ENCODE measurements at places on chromosomes 3 and 15. TPM values are rescaled to one million over a fixed set of nuclear protein-coding genes. Genes with fewer than 3 reads are reported as not detected.

GRCh38 chr3:44400771-44401170, 62.2 kb downstream of the TCAIM start:
- no peaks in the 10 kb centered on the region for H3K27me3 ChIP-seq
- no peak for DNase-seq
- H3K36me3 ChIP-seq: no peaks in the 10 kb centered on the region
- no peaks in the 10 kb centered on the region for H3K4me1 ChIP-seq
- H3K27ac ChIP-seq: no peak overlapping the region
- no peak overlapping the region for H3K4me3 ChIP-seq

GRCh38 chr3:38950581-38950980, 101.2 kb downstream of the SCN11A start:
- H3K36me3 ChIP-seq: no peaks in the 10 kb centered on the region
- DNase-seq: no peak
- H3K4me3 ChIP-seq: no peak overlapping the region
- no peaks in the 10 kb centered on the region for H3K27me3 ChIP-seq
- H3K4me1 ChIP-seq: no peaks in the 10 kb centered on the region

CKMT1A gene
- not detected for total RNA-seq

DNA sequence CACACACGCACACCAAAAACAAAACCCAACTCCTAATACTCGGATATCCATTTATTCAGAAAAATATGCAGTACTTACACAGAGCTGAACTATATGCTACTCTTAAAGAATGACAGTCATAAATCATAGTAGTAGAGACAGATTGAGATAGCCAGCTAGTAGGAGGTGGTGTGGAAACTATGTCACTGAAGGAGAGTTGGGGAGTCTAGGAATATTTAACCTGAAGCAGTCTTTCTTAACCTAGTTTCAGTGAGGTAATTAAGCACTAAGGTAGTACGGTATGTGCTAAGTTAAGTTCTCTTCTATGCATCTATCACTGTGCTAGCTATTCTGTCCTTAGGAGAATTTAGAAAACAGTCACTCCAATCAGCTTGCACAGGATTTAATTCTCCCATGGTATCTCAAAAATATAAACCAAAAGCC, 54.2 kb downstream of the ANKRD28 start:
- no peaks in the 10 kb centered on the region for H3K27me3 ChIP-seq
- H3K4me1 ChIP-seq: no peaks in the 10 kb centered on the region
- H3K36me3 ChIP-seq: peaks cover 27% of the 10 kb centered on the region
- no peak overlapping the region for H3K27ac ChIP-seq
- H3K4me3 ChIP-seq: no peak overlapping the region
- no peak for DNase-seq

DNA sequence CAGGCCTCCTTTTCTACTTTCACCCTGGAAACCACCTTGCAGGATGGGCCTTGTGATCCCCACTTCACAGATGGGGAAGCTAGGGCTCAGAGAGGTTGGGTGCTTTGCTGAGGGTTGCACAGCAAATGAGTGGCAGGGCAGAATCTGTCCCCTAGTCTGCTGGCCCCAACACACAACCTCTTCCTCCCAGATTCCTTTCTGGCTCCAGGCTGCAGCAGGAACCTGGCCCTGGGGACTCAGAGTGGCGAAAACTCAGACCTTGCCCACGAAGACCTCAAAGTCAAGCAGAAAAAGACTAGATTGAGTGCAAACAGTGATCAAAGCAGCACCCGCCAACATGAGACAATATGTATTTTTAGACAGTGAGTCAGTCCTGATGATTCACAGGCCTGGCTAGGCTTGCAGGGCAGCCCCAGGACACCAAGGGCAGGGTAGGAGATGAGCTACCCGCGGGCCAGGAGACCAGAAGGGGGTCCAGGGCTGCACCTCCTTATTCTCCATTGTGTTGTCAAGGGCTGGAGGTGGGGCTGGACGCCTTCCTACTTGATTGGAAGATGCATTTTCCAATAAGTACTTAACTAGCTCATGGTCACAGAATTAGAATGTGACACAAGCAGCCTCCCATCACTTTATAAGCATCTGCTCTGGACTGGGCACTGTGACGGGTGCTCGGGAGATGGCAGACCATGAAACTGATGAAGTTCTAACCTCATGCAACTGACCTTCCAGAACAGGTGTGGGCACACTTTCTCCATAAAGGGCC, 23.9 kb downstream of the GOLGA6L2 start:
- DNase-seq: peak; percentile 33
- H3K4me1 ChIP-seq: no peaks in the 10 kb centered on the region
- no peak overlapping the region for H3K27ac ChIP-seq
- H3K27me3 ChIP-seq: no peaks in the 10 kb centered on the region
- no peaks in the 10 kb centered on the region for H3K36me3 ChIP-seq

TBC1D21 gene
- not detected for total RNA-seq

GRCh38 chr3:136750897-136751315, 1.3 kb downstream of the STAG1 start:
- no peaks in the 10 kb centered on the region for H3K36me3 ChIP-seq
- no peak for DNase-seq
- H3K4me1 ChIP-seq: peaks cover 10% of the 10 kb centered on the region
- peak overlapping the region; percentile 62 for H3K4me3 ChIP-seq
- no peaks in the 10 kb centered on the region for H3K27me3 ChIP-seq

DNA sequence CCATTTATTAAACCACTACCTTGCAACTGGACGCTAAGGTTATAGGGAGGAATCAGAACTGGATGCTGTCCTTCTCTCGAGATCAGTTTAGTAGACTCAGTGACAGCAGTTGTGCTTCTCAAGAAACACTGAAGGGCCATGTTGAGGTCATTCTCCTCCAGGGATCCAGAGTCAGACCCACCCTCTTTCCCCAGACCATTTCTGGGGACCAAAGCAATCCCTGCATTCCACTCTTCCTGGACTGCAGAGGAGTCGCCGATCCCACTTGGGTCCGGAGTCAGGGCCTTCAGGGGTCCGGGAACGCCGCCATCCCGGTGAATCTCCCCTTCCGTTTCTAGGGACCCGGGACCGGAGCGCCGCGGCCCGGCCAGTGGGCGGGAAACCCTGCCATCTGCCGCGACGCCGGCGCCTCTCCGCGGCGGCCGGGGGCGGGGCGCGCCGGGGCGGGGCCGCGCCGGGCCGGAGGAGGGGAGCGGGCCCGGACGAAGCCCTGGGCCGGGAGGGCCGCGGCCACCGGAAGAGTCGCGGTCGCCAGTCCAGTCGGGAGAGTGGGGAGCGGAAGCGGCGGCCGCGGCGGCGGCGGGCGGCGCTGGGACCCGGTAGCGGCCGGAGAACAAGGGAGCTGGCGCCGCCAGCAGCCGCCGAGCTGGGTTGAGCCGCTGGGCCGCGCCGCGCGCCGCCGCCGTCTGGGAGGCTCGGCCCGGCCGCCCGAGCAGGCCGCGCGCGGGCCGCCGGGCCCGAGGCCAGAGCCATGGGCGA, at the start of gene DVL3:
DVL3 (plus strand) TSS at position 493 of the 759 bp plus-strand sequence; CDS start at position 752, 259 bp downstream.
- no peaks in the 10 kb centered on the region for H3K27me3 ChIP-seq
- no peaks in the 10 kb centered on the region for H3K36me3 ChIP-seq
- H3K4me3 ChIP-seq: peak within 1 kb of the TSS; percentile 98
- peak; percentile 59 for DNase-seq

MYRIP gene
- not detected for total RNA-seq

DNA sequence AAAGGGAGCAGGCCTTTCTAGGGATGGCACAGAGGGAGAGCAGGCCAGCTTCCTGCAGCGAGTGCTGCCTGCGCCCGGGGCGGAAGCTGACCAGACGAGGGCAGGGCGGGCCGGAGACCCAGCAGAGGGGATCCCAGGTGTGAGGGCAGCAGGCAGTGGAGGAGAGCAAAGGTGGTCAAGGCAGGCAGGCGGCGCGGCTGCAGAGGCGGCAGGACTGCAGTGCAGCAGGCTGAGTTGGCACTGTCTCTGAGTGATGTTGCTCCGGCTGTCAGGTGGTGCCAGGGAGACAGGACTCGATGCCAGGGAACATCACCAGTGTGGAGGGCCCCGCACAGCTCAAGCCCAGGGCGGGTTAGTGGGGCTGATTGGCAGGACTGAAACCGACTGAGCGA, 22.3 kb upstream of the PLXNA1 start:
- no peaks in the 10 kb centered on the region for H3K36me3 ChIP-seq
- no peak overlapping the region for H3K27ac ChIP-seq
- no peak overlapping the region for H3K4me3 ChIP-seq
- H3K4me1 ChIP-seq: no peaks in the 10 kb centered on the region
- DNase-seq: no peak

GRCh38 chr3:15778332-15778858, 19.4 kb downstream of the ANKRD28 start:
- peaks cover 9% of the 10 kb centered on the region for H3K36me3 ChIP-seq
- no peaks in the 10 kb centered on the region for H3K27me3 ChIP-seq
- DNase-seq: no peak
- peaks cover 15% of the 10 kb centered on the region for H3K4me1 ChIP-seq
- H3K27ac ChIP-seq: no peak overlapping the region

HTR3E gene
- total RNA-seq: 6.5 TPM

LINGO1 gene
- total RNA-seq: 0.26 TPM

GRCh38 chr15:99669250-99669649, 64.0 kb downstream of the LYSMD4 start:
- no peak for DNase-seq
- H3K4me3 ChIP-seq: no peak overlapping the region
- H3K36me3 ChIP-seq: peaks cover 6% of the 10 kb centered on the region
- H3K27ac ChIP-seq: no peak overlapping the region
- H3K4me1 ChIP-seq: no peaks in the 10 kb centered on the region

NME9 gene
- total RNA-seq: 0.08 TPM

DNA sequence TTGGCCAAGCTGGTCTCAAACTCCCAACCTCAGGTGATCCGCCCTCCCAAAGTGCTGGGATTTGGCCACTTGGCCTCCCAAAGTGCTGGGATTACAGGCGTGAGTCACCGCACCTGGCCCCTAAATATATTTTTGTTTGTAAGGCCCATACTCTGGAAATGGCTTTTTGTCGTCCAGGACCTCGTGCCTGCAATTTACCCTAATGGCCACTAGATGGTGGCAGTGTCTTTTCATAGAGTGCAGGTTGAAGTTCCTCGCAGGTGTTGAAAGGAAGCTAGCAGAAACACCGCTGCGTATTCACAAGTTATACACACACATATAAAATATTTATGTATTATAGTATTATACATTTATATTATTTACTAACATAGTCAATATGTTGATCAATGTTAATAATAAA, 97.2 kb downstream of the LRTM1 start:
- H3K4me3 ChIP-seq: no peak overlapping the region
- H3K27ac ChIP-seq: no peak overlapping the region
- peak; percentile 76 for DNase-seq

DNA sequence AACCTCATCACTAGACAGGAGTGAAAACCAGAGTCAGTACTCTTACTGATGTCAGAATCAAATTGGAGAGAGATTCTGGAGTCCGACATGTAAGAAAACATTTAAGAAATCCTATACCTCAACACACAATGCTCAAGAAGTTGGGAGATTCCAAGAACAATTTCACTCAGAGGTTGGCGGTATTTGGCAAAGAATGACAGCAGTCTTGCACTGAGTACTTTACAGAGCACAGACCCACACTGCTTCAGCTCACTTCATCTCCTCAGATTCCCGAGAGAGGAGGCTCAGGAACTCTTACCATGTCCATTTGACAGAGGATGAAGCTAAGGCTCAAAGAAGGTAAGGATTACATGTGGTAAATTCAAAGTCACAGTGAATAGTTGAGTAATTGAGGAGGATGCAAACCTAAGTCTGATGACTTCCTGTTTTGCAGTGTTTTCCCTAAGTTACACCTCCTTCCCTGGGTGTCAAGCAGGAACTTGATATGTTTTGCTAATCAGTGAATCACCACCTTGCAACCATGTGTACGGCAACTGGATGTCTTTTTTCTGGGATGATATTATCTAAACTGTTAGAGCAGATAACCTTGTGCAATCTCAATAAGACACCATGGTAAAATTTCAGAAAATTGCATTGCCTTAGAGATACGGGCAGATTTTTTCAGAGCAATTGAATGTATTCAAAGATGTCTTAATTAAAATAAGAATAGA, 61.3 kb upstream of the MME start:
- H3K36me3 ChIP-seq: no peaks in the 10 kb centered on the region
- H3K4me1 ChIP-seq: peaks cover 7% of the 10 kb centered on the region
- DNase-seq: no peak
- no peaks in the 10 kb centered on the region for H3K27me3 ChIP-seq
- no peak overlapping the region for H3K4me3 ChIP-seq

GRCh38 chr3:97772926-97773325, 8.4 kb downstream of the ARL6 start:
- H3K36me3 ChIP-seq: no peaks in the 10 kb centered on the region
- H3K27ac ChIP-seq: no peak overlapping the region
- H3K4me1 ChIP-seq: no peaks in the 10 kb centered on the region
- no peaks in the 10 kb centered on the region for H3K27me3 ChIP-seq
- H3K4me3 ChIP-seq: no peak overlapping the region

CKMT1B gene
- total RNA-seq: not detected

GRCh38 chr3:14803101-14803980, 15.4 kb upstream of the FGD5 start:
- H3K36me3 ChIP-seq: no peaks in the 10 kb centered on the region
- peak; percentile 32 for DNase-seq
- H3K27ac ChIP-seq: no peak overlapping the region
- peaks cover 4% of the 10 kb centered on the region for H3K27me3 ChIP-seq

GRCh38 chr15:62164396-62165103, 535 bp downstream of the C2CD4B start:
- no peaks in the 10 kb centered on the region for H3K27me3 ChIP-seq
- DNase-seq: no peak
- H3K4me1 ChIP-seq: no peaks in the 10 kb centered on the region
- H3K4me3 ChIP-seq: no peak overlapping the region

DNA sequence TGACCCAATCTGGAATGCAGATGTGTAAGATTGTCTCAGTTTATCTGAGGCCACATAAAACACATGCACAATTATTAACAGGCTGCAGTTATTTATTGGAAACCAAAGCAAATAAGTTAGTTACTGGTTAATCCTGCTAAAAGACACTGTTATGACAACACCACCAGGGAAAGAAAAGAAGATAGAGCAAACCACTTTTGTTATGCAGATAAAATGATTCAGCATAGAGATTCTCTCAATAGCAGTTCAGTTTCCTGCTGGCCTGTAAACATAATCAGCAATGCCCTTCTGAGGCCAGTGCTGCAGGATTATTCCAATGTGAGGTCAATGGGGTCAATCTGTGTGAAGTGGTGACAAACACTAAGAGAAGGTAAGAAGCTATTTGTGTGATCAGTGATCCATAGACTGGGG, 244.4 kb downstream of the ZBTB20 start:
- no peaks in the 10 kb centered on the region for H3K27me3 ChIP-seq
- no peaks in the 10 kb centered on the region for H3K36me3 ChIP-seq
- peaks cover 16% of the 10 kb centered on the region for H3K4me1 ChIP-seq
- DNase-seq: no peak
- no peak overlapping the region for H3K27ac ChIP-seq
- H3K4me3 ChIP-seq: no peak overlapping the region

RTP1 gene
- not detected for total RNA-seq

DNA sequence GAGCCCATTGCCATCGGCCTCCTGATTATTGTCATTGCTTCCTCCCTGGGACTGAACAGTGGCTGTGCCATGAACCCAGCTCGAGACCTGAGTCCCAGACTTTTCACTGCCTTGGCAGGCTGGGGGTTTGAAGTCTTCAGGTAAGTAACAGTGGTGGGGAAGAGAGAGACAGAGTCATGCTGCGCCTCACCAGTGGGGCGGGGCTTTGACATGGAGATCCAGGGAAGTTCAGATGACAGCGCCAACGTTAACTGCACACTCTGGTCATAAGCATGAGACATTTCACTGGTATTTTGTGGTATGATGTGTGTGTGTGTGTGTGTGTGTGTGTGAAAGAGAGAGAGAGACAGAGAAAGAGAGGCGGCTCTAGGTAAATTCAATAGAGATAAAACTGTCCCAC, 41.0 kb downstream of the AQP9 start:
- H3K27ac ChIP-seq: no peak overlapping the region
- H3K27me3 ChIP-seq: no peaks in the 10 kb centered on the region
- no peaks in the 10 kb centered on the region for H3K4me1 ChIP-seq
- no peak for DNase-seq
- no peaks in the 10 kb centered on the region for H3K36me3 ChIP-seq
